ENCODE measurements at places on chromosomes 16 and 17. TPM values are rescaled to one million over a fixed set of nuclear protein-coding genes. Genes with fewer than 3 reads are reported as not detected.

- DNase-seq, result no peak
Observed at GRCh38 chr17:81044764-81045589, 10.0 kb downstream of the BAIAP2 start.

GRCh38 chr16:68744744-68745280, 7.7 kb downstream of the CDH1 start:
- no peak for DNase-seq

DNA sequence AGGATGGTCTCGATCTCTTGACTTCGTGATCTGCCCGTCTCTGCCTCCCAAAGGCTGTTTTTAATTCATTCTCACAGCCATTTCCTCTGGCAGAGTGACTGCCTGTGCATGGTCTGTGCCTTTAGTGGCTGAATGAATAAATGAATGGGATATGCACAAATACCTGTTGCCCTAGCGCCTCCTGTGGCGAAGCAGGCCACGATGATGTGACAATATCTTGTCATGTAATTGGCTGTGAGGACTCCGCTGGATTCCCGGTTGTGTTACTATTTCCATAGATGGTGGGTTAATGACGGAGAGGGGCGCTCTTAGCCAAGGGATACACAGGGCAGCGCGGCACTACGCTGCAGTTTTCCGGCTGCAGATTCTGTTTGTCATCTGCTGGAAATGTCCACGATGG, 26.8 kb upstream of the ENDOV start:
- no peak for DNase-seq

Gene NHLRC4
- 4.0 TPM for total RNA-seq

DNA sequence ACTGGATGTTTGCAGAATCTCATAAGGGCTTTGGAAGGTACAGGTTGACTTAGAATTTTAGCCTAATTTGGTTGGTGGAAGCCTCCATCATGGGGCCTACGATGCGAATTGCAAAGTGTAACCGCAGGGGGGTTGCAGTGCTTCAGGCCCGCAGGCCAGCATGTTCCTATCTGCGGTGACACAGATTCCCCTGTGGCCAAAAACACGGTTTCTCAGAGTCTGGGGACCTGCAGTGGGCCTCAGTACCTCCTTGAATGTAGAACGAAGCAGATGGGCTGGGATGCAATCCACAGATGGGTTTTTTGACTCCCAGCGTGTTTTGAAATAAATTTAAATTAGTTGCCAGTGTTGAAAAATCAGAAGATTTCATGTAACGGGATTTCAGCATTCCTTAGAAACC, 34.7 kb downstream of the KIAA0513 start:
- DNase-seq, result no peak

All from Panc1 (cell line).